Activated CD8-positive, alpha-beta memory T cell treated with anti-CD3 and anti-CD28 coated beads for 24 hours (primary cell): ENCODE measurements at places on chromosomes 11 and 22.

DNA sequence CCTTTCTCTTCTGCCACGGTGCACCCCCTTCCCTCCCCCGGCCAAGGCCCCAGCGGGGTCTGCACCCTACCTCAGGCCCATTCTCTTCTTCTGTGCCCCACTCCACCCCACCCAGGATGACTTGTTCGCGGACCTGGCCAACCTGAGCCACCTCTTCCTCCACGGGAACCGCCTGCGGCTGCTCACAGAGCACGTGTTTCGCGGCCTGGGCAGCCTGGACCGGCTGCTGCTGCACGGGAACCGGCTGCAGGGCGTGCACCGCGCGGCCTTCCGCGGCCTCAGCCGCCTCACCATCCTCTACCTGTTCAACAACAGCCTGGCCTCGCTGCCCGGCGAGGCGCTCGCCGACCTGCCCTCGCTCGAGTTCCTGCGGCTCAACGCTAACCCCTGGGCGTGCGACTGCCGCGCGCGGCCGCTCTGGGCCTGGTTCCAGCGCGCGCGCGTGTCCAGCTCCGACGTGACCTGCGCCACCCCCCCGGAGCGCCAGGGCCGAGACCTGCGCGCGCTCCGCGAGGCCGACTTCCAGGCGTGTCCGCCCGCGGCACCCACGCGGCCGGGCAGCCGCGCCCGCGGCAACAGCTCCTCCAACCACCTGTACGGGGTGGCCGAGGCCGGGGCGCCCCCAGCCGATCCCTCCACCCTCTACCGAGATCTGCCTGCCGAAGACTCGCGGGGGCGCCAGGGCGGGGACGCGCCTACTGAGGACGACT lies 15.9 kb downstream of the RTN4RL2 start:
- peak; percentile 83 for DNase-seq

- DNase-seq: no peak
These were observed 406.5 kb upstream of the NARS2 start for GRCh38 chr11:78981153-78981552.

- no peak for DNase-seq
These were observed 226.4 kb downstream of the FAT3 start for GRCh38 chr11:92451063-92451462.

DNA sequence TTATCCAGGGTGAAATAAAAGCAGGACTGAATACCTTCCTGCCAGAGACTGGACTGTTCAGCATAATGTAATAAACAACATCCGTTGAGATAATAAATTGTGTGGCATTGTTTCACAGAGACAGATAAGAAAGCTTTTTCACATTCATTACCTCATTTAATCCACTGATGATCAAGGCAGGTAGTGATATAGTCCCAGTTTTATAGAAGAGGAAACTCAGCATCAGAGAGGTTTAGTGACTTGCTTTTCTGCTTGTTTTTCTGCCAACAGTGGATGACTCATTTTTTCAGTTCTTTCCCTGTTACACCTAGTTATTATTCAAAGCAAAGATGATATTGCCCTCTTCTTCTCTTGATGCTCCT lies 4.0 kb downstream of the MYO18B start:
- no peak for DNase-seq

GRCh38 chr11:132490978-132491377 lies 1041.3 kb downstream of the OPCML start:
- no peak for DNase-seq

GRCh38 chr11:19162951-19163505 lies 38.8 kb downstream of the CSRP3 start:
- DNase-seq: no peak

DNA sequence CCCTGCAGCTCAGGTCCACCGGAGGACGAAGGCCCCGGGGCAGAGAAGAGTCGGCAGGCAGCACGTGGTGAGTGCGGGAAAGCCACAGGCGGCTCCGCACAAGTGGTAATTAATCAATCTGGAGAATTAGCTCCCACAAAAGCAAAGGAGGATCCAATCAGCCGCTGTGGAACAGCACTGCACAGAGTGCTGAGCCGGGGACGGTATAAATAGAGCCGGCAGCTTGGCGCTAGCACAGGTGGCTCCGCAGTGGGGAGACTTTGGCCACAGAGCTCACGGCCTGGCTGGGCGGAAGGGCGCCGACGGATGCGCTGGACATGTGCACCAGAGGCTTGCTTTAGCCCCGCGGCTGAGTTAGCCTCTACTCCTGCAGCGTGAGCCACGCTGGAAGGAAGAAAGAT lies 48.9 kb downstream of the IGSF9B start:
- DNase-seq: no peak
